ENCODE measurements at places on chromosomes 11 and 22. TPM values are rescaled to one million over a fixed set of nuclear protein-coding genes. Genes with fewer than 3 reads are reported as not detected.

DNA sequence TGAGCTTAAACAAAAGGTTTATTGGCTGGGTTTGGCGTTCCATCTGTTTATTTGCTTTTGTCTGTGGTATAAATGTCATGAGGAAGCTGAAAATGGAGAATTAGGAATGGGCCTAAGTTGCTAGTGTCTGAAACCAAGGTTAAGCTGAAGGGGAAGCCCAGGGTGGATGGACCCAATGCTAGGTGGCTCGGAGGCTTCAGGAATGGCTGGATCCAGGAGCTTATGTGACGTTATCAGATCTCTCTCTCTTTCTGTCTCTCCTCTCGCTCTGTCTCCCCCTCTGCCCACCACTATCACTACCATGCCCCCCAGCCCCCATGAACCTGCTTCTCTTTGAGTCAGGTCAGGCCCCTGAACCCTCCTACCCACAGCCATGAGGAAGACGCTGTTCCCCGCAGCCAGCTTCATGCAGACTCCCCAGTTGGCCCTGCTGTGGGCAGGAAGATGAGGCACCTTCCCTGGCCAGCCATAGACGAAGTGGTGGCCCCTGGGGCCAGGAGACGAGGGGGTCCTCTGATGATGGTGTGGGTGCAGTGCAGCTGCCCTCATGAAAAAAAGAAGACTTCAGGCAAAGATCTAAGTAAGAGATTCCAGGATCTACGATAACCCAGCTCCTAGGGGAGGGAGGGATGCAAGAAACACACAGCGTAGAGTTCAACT, 101.5 kb downstream of the BRD1 start:
- no peak for DNase-seq

GRCh38 chr22:33400061-33400840, 342.1 kb upstream of the SYN3 start:
- DNase-seq = no peak

- DNase-seq = peak; percentile 23
Measured at GRCh38 chr11:104876861-104877431, 21.3 kb downstream of the CASP12 start.

DNA sequence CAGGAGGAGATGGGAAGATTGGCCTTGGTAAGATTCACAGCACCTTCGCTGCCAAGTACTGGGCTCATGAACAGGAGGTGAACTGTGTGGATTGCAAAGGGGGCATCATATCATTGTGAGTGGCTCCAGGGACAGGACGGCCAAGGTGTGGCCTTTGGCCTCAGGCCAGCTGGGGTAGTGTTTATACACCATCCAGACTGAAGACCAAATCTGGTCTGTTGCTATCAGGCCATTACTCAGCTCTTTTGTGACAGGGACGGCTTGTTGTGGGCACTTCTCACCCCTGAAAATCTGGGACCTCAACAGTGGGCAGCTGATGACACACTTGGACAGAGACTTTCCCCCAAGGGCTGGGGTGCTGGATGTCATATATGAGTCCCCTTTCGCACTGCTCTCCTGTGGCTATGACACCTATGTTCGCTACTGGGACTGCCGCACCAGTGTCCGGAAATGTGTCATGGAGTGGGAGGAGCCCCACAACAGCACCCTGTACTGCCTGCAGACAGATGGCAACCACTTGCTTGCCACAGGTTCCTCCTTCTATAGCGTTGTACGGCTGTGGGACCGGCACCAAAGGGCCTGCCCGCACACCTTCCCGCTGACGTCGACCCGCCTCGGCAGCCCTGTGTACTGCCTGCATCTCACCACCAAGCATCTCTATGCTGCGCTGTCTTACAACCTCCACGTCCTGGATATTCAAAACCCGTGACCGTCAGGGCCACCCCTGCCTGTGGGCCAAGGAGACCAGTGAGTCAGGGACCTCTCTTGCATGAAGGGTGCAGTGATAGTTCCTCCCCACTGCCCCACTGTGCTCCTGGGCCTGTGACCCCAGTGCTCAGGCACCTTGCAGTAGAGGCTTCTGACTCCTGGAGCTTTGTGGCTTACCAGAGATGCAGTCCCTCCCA, 83.6 kb downstream of the BCR start:
- DNase-seq = no peak

DNA sequence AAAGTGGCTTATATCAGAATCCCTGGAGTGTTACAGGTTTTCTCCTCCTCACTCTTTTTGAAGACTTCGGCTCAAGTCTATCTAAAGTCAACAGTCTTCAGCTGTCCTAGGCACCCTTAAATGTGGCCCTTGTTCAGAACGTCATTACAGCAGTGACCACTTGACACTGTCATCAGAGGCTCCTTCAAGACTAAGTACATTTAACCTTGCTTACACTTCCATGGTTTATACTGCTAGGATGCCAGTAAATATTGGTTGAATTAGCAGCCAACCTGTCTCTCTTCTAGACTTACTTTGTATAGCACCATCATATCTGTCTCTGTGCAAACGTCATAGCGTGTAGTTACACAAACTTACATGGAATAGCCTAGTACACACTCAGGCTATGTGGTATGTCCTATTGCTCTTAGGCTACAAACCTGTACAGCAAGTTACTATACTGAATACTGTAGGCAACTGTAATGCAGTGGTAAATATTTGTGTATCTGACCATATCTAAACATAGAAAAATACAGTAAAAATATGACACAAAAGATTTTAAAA, 13.3 kb upstream of the C11orf91 start:
- DNase-seq = no peak

GRCh38 chr11:11028017-11028692, 170.3 kb upstream of the ZBED5 start:
- peak; percentile 59 for DNase-seq

DNA sequence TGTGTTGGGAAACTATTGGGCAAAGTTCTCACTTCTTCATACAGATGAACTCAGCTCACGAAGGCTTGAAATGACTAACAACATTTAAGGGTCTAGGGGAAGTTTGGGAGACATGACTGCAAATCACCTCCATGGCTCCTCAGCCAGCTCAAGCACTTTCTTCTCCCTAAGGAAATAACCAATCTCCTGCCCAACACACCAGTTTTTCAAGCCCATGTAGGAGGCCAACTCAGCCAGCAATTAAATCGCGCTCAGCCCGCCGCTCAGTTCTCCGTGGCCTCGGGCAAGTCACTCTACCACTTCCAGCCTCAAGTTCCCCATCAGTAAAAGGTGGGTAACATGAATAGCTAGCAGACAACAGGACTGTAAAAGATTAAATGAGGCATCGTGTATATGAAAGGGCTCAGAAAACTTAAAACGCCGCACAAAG, 796 bp downstream of the POLDIP3 start:
- no peak for DNase-seq

DNA sequence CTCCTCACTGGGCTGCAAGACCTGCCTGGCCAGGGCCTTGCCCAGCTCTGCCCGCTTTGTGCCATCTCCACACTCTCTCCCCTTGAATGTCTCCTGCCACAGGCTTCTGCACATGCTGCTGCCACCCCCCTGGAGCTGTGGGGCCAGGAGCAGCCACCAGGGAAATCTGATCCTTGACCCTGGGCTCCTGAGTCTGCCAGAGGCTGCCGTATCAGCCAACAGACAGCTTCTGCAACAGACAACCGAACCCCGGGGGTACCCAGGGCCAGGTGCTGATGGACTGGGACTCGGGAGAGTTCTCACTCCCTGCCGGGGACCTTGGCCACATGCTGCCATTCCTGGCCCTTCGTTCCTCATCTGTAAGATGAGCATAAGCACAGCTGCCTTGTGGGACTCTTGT, 3.3 kb upstream of the PPARA start:
- DNase-seq = no peak

DNA sequence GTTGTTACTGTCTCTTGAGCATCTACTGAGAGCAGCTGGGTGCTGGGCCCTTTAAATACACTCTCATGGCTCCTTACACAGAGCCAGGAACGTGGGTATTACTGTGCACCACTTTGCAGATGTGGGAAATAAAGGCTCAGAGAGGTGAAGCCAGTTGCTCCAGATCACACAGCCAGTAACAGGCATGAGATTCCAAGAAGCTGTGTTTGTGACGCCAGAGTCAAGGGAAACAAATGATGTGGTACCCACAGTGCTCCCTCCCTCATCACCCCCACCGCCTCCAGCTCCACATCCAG, 1.4 kb upstream of the PRDM11 start:
- no peak for DNase-seq

DNA sequence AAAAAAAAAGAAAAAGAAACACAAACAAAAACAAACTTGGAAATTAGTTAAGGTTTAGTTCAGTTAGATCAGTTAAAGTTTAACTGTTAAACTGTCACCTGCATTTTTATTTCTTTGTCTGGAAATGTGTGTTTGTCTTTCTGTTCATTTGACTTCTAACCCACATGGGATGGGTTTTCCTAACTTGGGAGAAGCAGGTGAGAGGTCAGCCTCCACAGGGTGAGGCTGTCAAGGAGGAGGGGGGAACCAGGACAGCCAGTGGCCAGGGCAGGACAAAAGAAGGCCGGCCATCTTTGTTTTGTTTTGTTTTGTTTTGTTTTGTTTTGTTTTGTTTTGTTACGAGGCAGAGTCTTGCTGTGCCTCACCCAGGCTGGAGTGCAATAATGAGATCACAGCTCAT, 13.4 kb upstream of the GCAT start:
- no peak for DNase-seq

- peak; percentile 81 for DNase-seq
Measured at GRCh38 chr22:39236321-39237317, 8.2 kb downstream of the PDGFB start.

- no peak for DNase-seq
Measured at GRCh38 chr11:123410218-123410549, 19.9 kb upstream of the GRAMD1B start.

DNA sequence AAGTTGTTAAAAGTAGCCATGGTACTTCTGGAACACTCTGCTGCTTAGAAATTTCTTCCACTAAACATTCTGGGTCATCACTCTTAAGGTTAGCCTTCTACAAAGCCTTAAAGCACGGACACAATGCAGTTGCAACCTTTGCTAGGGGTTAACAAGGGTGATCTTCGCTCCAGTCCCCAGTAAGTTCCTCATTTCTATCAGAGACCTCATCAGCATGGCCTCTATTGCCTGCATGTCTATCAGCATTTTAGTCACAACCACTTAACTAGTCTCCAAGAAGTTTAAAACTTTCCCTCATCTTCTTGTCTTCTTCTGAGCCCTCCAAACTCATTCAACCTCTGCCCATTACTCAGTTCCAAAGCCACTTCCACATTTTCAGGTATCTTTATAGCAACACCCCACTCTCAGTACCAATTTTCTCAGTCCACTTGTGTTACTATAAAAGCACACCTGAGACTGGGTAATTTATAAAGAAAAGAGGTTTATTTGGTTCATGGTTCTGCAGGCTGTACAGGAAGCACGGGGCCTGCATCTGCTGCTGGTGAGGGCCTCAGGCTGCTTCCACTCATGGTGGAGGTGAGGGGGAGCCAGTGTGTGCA, 48.7 kb upstream of the TH start:
- DNase-seq = no peak

DNA sequence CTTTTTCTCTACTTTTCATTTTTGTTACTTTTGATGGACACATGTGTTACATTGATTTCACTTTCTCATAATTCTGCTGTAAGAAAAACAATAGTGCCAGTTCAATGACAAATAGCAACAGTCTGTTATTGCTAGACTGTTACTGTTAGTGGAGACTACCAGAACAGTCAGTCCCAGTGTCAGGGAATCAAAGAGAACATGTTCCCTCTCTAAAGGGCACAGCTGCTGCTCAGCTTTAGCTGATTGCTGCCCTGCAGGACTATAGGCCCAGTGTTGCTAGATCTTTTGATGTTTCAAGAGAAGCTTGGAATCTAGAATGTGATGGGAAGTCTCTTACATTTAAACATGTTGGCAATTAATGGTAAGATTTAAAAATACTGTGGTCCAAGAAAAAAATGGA, 3.4 kb downstream of the BIRC3 start:
- no peak for DNase-seq

DNA sequence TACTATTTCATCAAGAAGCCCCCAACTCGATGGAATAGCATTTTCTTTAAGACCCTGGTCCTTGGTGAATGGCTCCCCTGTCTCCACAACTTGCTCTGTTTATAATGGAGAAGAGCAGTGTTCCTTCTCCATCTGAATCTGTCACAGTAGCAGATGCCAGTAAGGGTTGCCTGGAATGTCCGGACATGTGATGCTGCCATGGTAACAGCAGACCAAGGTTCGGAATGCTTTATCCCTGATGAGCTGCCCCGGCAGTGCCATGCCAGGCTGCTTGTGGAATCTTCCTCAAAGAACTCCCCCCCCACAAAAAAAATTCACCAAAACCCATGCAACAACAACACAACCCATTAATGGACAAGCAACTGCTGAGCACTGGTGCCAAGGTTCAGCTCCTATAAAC, 72.5 kb downstream of the KCNC1 start:
- DNase-seq = peak; percentile 23

DNA sequence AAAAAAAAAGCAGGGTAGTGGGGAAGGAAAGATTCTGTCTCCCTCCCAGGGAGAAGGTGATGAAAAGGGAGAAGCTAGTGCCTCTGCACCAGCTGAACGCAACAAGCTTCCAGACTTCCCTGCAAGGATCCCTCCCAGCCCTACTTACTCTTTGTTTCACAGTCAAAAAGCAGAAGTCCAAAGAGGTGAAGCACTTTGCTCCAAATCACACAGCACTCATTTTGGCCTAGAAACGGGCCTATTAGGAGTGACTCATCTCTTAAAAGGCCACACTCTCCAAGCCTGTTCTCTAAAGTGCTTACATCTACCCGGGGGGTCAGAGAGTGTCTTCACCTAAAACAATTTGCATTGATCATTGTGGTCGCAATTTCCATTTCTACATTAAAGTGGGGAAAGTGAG, 17.7 kb upstream of the GRK3 start:
- DNase-seq = peak; percentile 28

DNA sequence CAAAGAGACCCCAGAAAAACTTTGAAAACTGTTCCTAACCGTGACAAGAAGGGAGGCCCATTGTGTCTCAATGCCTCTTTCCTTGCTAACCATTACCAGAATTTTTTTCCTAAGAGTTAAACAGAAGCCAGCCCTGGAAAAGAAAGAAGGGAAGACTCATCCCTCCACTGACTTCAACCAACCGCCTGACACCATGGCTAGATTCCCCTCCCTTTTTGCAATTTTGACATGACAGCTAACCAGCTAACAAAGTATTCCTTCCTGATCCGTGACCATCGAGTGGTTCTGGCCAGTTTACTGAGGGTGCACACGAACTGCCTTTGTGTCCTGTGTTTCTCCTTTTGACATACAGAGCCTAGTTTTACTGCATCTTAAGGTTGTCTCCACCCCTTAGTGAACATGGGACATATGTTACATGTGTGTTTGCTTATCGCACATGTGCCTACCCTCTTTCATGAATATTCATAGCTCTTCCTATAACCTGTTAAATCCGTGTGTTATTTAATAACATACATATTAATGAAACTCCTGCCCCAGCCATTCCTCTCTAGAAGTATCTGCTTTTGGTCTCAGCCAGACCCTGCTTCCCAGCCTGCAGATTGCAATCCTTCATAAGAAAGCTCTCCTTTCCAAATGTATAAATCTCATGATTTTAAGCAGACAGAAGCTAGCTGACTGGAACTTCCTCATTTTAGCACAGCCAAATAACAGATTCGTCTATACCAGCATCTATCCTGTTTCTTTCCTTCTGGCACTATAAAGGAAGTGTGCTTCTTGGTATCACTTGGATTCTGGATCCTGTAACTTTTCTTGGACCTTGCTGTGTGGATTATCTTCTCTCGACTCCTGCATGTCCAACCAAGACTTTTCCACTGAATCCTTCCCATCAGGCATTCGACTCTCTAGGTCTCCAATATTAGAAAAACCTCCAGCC, 37.8 kb downstream of the RASSF10 start:
- DNase-seq = no peak

The BBS1 gene
- 18.8 TPM for total RNA-seq

The PNPLA5 gene
- not detected for total RNA-seq

The ARHGAP32 gene
- 12.6 TPM for total RNA-seq

The NCAM1 gene
- 87.0 TPM for total RNA-seq

The RELT gene
- total RNA-seq = 3.3 TPM

The NLRP14 gene
- total RNA-seq = 0.04 TPM

The KRTAP5-9 gene
- not detected for total RNA-seq

The PKDREJ gene
- total RNA-seq = 0.04 TPM

The DDIAS gene
- total RNA-seq = 3.0 TPM

All from muscle of leg (tissue), 16 donors.